Hindlimb muscle (tissue), 1 donor: ENCODE measurements at places on chromosomes 6 and 20. TPM values are rescaled to one million over a fixed set of nuclear protein-coding genes. Genes with fewer than 3 reads are reported as not detected.

DNA sequence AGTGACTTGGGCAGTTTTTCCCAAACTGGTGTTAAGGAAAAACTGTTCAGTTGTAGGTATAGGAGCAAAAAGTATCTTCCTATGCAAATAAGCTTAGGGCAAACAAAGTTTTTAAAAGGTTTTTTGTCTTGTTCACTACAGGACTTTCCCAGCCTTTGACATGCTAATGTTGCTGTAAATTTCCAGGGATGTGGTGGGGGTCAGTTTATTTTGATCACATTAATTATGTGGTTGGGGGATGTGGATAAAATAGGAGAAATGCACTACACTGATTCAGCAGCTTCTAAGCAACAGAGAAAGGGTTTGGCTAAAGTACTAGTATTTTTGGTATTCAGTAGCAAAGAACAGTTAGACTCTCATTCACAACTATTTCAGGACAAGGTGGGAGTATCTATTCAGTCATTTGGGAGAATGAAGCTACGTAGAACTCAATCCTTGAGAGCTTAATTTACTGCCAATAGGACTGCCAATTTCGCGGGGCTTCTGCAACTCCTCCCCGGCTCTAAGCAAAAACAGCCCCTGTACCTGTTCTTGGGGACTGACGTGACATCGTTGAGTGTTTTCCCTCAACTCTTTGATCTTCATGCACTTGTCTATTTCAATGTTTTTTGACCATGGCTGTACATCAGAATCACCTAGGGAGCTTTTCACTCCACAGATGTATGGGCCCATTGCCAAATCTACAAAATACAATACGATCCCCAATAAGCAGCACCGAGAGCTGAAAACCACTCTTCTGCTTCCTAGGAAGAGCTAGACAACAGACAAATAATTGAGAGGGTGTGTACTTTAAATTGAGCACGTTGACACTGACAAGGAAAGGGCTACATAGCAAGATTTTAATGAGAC lies 94.8 kb upstream of the NHSL1 start:
- no peak for DNase-seq

GRCh38 chr6:21594416-21595281 lies 1.1 kb downstream of the SOX4 start:
- peak; percentile 69 for DNase-seq

GRCh38 chr6:36387440-36388303 lies at the start of gene ETV7:
TSS of gene ETV7 (minus strand) at chr6:36387669. CDS start at chr6:36387541, 128 bp downstream.
- DNase-seq, result no peak

DNA sequence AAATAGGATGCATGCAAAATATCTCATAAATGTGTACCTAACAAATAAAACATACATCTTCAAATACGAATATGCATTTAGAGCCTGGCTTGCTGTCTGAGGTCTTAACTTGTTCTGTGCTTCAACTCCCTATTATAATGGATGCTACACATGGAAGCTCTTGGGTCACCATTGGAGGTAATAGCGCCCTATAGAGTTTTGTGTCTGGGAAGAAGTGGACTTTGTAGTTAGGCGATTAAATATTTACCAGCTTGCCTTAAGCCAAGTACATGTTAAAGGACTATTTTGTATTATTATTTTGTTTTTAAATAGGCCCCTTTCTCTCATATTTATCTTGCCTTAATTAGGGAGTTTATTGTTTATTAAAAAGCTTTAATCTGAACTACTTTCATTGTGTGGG lies 107.4 kb downstream of the LAMA2 start:
- DNase-seq, result no peak

DNA sequence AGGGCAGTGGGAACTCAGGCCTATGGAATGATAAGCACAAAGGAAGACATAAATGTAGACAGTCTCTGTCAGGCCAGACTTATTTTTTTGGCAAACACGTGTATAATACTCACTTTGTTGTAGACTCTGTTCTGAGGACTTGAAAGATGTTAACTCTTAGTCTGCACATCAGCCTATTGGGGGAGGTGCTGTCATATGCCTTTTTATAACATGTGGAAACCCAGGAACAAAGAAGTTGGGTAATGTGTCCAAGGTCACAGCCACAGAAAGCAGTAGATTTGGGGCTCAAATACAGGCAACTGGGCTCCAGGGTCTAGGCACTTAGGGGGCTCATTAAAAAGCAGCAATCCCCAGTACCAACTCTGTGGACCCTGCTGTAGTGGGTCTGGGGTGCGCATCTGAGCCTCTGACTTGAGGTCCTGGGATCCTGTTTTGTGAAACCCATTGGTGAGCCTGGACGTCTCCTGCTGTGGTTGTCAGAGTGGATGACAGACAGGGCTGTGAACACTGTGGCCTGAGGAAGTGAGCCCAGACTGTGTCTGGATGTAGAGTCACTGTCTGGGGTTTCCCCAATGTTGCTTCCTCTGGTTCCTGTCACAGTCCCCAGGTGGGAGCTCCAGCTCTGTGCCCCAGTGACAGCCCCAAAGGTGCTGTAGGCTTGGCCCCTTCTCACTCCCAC lies 50.0 kb downstream of the CDH26 start:
- DNase-seq, result no peak

- DNase-seq, result no peak
Measured at GRCh38 chr6:26571592-26572296, 25.0 kb upstream of the ABT1 start.

- DNase-seq, result no peak
Measured at GRCh38 chr6:81148751-81149150, 603.7 kb downstream of the TENT5A start.

LY6G6F gene
- not detected for polyA plus RNA-seq

PNPLA1 gene
- polyA plus RNA-seq, result 0.27 TPM

TDRD6 gene
- 0.76 TPM for polyA plus RNA-seq

SUMO4 gene
- polyA plus RNA-seq, result 0.52 TPM

OR2H1 gene
- not detected for polyA plus RNA-seq

CARMIL1 gene
- polyA plus RNA-seq, result 2.4 TPM

FILIP1 gene
- 45.4 TPM for polyA plus RNA-seq

TREM1 gene
- 0.46 TPM for polyA plus RNA-seq
